Urinary bladder (tissue), 4 donors: ENCODE measurements at places on chromosomes 6 and 20. TPM values are rescaled to one million over a fixed set of nuclear protein-coding genes. Genes with fewer than 3 reads are reported as not detected.

GRCh38 chr20:2578475-2579192, 42.3 kb downstream of the TMC2 start:
- DNase-seq = no peak

- no peak for DNase-seq
Measured at GRCh38 chr6:166625356-166625755, 1.7 kb downstream of the RPS6KA2 start.

DNA sequence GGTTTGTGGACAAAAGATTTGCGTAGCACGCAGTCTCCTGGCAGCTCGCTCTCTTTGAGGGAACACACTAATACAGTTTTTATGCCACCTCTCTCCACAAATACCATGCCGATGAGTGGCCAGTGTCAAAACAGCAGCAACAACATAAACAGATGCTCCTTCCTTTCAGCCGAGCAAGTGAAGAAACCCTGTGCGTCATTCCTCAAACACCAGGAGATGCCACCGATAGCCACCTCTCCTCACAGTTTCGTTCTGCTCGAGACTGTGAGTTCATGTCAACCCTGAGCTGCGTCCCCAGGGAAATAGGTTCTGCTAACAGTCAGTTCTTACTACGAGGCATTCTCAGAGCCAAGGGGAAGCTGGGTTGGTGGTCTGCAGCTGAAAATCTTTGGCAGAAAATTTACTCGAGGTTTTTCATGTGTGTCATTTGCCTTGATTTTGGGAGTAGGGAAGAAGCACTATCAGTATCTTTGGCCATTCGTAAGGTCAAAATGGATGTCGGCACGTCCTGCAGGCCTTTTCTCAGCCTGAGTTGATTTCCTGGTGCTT, 59.9 kb downstream of the EYA2 start:
- no peak for DNase-seq

IRF4 gene
- total RNA-seq = 2.0 TPM

DNA sequence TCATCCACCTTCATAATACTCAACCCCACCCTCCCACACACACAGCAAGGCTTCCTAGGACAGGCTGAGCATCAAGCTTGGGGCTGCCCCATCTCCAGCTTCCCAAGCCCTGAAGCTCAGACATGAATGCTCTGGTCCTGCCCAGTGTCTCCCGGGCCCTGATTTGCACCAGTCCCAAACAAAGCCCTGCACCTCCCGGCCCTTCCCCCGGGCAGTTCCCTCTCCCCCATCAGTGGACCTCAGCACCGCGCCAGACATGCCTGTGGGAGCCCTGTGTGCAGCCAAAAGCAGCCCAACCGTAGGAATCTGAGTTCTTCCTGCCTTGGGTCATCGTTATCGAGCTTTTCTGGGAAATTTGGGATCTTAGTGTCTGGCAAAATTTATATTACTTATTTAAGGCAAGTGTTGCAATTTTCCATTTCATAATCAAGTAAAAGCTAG, 63.5 kb downstream of the THBS2 start:
- peak; percentile 40 for DNase-seq

- DNase-seq = peak; percentile 94
Measured at GRCh38 chr6:26025894-26026832, 61.1 kb upstream of the HFE start.

TBXT gene
- total RNA-seq = not detected

DNA sequence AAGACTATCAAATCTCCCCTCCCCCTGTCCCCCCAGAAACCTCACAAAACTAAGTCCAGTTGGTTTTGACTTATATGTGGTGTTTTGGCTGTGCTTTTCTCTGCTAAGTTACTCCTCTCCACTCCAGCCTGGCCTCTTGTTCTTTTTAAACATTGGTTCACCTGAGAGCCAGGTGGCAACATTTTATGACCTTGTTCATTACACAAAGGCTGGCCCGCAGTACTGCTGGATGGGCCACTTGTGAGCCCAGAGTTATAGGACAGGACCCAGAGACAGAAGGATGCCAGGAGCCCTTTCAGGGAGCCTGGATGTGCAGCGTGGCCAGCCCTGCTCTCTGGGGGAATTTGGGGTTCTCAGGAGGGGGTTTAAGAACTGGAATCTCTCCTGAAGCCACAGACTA, 90.0 kb downstream of the RAMACL start:
- no peak for DNase-seq

KCNK5 gene
- 2.3 TPM for total RNA-seq
